ENCODE measurements at places on chromosomes 4 and X.

DNA sequence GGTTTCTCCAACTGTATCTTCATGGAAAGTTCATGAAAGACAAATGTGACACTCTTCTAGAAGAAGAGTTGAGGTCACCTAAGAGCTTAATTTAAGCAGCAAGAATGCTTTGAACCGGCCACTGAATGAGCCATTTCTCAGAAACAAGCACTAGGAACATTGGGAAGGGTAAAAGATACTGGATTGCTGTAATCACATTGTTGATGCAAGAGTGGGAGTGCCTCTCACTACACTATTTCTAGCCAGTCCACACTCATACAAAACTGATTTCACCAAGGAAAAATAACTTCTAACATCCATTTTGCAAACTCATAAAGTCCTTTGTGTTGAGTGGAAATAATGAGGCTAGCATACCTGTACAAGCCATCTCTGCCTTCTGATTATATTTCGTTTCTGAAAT is 220.3 kb downstream of the RELL1 start:
- DNase-seq: no peak

GRCh38 chrX:124209792-124210576 is 122.5 kb upstream of the TEX13D start:
- DNase-seq: no peak

DNA sequence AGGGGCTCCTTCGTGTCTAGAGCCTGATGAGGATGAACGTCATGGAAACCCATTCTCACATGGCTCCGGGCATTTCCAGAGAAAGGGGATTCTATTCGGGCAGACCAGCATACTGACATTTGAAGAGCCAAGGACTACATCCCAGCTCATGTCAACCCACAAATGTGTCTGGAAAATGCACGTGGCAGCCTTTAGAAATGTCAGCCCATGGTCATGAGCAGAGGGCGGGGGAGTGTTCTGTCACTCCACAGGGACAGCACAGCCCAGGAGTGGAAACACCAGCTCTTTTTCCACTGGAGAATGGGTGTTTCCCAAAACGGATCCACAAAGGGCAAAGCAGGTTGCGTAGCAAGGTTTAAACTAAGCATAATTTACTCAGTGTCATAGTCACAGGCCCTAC is 207.0 kb downstream of the BCOR start:
- DNase-seq: no peak

DNA sequence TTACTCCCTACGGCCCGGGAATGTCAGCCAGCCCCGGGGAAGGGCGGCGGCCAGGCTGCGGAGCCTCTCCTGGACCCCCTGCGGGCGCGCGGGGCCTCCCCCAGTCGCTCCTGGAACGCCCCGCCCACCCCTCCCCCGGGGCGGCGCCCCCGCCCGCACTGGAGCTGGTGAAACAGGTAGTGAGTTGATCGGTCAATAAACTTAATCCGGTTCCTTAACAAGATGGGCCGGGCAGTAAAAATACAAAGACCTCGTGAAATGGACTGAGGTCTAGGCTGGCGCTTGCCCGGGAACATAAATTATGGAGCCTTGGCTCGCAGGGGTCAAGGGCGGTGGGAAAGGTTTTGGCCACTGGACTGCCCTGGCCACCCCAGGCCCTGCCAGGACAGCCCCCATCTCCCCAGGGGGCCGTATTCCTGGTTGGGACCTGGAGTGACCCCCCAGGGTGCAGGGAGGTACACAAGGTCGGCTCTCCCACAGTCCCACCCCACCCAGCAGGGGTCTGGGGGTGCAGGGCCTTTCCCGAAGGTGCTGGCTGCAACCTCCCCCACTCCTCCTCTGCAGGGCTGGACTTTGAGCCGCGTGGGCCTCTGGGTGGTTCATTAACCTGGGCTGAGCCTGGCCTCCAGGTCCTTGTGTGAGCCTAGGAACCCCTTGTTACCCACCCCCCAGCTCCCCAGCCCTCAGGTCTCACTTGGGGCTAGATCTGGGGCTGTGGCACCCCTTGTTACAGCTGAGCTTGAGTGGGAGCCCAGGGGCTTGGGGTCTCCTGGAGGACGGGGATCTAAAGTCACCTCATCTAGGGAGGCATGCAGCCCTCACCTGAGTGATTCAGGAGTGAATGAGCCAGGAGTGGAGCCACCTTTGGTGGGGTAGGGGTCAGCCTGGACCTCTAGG is 2.5 kb downstream of the FGFR3 start:
- no peak for DNase-seq

GRCh38 chrX:23871905-23872546 is 35.7 kb downstream of the APOO start:
- no peak for DNase-seq

DNA sequence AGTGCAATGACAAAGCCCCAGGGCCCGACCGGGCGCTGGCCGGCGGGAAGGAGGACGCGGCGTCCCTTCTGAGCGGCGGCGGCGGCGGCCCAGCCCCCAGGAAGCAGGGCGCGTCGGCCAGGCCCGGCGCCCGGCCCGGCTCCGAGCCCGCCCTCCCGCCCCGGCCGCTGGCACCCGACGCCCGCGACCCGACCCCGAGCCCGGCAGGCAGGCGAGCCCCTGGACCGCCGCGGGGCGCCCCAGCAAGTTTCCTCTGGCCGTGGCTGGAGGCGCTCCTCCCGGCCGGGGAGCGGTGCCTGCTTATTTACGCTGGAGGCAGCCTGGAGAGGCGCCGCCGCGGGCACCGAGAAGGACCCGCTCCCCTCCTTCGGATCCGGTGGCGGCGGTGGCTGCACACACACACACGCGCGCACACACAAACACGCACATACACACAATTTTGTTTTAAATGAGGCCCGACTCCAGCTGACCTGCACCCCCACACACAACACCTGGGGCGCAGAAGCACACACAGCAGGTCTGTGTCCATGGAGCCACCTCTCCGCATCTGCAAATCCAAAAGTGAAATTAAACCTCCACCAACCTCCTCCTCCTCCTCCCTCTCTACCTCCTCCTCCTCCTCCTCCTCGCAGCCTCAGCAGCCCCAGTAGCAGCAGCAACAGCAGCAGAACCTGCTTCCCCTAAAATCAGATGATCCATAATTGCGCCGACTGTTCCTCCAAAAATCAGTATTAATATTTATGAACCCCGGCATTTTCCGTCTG is 669 bp downstream of the IRF2 start:
- DNase-seq: peak; percentile 62

- no peak for DNase-seq
Observed at GRCh38 chrX:40761762-40762161, 26.4 kb upstream of the MED14 start.

- DNase-seq: no peak
Observed at GRCh38 chr4:183674153-183674552, 15.1 kb downstream of the TRAPPC11 start.

- no peak for DNase-seq
Observed at GRCh38 chrX:111837197-111837596, 38.8 kb upstream of the TRPC5OS start.

All from CD4-positive, alpha-beta T cell treated with Interleukin-2 at 100 ng/mL for 4 hours (primary cell).